Inflammatory macrophage treated with lipopolysaccharide for 4 hours (primary cell): ENCODE measurements at places on chromosomes 7 and 10.

DNA sequence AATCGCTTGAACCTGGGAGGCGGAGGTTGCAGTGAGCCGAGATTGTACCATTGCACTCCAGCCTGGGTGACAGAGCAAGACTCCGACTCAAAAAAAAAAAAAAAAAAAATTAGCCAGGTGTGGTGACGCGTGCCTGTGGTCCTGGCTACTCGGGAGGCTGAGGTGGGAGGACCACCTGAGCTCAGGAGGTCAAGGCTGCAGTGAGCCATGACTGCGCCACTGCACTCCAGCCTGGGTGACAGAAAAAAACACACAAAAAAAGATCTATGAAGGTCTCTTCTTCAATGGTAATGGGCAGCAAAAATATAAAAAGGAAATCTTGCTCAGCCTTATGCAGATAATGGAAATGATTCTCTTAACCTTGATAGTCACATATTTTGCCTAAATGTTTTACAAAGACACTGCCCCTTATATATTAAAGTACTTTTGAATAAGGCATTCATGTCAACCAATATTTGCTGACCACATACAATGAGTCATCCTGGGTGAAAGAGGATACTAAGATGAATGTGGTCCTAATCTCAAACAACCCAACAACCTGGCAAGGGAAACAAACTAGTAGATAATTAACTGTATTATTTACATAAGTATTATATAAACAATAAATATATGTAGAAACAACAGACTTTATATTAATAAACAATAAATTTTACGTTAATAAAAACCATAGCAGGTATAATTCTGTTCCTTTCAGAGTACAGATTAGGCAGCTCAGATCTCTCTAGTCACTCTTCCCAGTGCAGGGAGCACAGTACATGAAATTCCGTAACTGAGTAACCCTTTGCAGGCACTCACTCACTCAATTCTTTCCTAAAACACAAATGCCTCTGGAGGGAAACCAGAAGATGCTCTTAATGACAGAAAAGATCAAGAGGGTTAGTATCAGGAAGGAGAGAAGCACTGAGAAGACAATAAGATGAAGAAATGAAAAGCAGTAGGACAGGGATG is 8.1 kb downstream of the TOMM7 start:
- DNase-seq: no peak

- DNase-seq: no peak
These were observed 3.5 kb downstream of the MYPN start for GRCh38 chr10:68112837-68113236.

DNA sequence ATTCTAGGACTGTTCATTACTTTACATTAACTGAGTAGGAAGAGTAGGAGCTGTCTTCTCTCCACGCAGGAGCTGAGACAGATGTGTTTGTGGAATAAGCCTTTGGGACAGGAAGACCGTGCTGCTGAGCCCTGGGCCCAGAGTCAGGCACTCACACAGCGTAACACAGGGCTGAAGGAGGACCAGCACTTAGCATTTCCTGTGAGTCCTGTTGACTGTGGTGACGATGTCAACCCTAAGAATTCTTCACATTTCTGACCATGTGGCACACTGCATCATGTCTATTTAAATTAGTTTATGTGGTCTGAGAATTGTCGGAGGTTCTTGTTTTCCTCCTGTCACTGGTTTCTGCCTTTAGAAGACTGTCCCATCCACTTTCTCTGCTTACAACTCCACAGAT is 117.2 kb downstream of the PIP4K2A start:
- no peak for DNase-seq

DNA sequence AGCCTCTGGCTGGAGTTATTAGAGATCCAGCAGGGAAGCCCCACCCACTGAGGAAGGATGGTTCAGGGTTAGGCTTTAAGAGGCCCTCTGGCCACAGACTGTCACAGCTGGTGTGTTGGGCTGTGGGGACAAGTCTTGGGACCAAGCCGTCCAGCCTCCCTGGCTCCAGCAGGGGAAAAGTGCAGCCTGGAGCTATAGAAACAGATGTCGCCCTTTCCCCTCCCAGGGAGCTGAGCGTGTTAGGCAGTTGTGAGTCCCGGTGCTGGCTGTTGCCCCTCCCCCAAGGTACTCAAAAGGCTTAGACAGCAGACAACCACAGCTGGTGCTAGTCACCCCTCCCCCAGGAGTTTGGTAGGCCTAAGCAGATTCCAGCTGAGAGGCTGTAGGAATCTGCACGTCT is 143.4 kb downstream of the TMEM168 start:
- DNase-seq: no peak

GRCh38 chr7:51217804-51218203 is 98.8 kb downstream of the COBL start:
- DNase-seq: no peak

GRCh38 chr7:133300088-133300487 is 47.2 kb downstream of the EXOC4 start:
- no peak for DNase-seq

DNA sequence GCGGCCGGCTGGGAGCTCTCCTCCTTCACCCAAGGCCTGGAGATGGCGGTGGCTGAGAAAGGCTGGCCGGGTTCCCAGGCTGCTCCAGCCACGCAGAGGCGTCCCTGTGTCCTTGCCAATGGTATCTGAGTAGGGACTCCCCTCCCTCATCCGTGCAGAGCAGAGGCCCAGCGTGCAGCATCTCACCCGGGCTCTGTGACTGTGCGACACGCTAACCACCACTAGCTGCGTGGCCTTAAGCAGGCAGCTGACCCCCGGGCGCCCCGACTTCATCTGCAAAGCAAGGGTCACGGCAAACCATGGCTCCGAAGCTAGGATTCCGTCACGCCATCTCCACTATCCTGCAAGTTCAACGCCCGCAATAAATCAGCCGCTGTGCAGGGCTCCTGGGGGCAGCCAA is 47.2 kb upstream of the TNRC18 start:
- DNase-seq: no peak

GRCh38 chr10:84743483-84743882 is 415.1 kb downstream of the CCSER2 start:
- no peak for DNase-seq

DNA sequence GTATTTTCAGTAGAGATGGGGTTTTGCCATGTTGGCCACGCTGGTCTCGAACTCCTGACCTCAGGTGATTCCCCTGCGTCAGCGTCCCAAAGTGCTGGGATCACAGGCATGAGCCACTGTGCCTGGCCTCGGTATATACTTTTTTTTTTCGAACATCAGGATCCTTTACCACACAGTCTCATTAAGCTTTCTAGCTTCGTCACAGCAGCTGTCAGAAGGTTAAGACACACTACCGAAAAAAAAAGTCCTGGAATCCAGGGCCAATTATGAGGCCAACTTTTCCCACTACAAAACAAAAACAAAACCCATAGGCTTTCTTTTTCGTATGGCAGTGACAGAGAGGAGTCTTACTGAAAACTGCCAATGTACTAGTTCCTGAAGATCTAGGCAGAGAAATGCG is 30.7 kb downstream of the ZC3HC1 start:
- DNase-seq: no peak

DNA sequence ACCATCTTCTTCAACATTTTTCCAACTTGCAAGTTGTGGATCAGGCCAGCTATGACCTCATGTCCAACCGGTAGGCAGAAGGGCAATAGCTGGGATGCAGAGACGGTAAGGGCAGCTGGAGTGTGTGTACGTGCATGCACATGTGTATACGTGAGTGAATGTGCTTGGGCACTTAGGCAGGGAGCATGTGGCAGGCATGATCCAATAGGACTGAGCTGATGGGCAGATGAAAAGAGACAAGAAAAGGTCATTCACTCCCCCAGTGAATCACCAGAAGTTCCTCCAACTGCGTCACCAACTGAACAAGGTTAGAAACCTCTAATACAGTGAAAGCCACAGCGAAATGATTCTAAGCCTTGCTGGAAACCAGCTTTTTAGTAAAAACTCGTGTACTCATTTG is 176.1 kb downstream of the FGFR2 start:
- no peak for DNase-seq

DNA sequence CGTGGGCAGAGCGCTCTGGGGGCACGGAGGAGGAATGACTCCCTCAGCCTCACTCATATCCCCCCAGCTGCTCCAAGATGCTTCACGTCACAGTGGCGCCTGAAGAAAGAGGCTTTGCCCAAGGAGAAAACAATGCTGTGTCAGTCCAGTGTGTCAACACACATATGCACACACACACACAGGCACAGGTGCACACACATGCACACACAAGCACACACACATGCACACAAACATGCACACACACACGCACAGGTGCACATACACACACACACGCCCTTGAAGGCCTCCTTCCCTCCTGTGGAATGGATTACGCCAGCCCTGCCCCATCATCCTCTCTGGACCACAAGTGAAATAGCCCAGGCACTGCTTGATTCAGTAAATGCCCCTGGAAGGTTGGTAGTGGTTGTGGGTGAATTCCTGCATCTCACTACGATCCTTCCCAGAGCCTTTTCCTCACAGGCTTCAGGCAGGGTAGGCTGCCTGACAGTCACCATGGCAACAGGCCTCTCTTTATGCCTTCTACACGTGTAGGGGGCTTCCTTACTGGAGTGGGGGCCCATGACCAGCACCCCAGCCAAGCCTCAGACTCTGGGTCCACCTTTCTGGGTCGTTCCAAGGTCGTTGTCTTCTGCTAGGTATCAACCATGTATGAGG is 371.5 kb upstream of the PODXL start:
- DNase-seq: no peak

- peak; percentile 56 for DNase-seq
These were observed 145.4 kb upstream of the ASAH2 start for GRCh38 chr10:50396491-50397311.

DNA sequence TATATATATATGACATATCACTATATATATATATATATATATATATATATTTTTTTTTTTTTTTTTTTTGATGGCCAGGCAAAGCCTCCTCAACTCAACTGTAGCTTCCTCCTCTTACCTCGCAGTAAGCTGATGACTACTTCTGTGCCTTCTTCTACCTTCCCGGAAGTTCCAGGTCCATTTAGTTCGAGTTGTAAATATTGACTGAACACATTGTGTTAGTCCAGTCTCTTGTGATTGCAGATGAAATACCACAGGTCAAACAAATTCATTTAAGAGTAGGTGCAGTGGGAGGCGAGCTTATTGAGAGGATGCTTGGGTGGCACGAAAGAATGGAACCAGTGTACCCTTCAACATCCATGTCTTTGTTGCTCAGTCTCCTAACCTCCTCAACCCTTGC is 144.6 kb downstream of the ST7 start:
- DNase-seq: no peak

- DNase-seq: no peak
These were observed 76.8 kb downstream of the CTBP2 start for GRCh38 chr10:125083576-125083920.

DNA sequence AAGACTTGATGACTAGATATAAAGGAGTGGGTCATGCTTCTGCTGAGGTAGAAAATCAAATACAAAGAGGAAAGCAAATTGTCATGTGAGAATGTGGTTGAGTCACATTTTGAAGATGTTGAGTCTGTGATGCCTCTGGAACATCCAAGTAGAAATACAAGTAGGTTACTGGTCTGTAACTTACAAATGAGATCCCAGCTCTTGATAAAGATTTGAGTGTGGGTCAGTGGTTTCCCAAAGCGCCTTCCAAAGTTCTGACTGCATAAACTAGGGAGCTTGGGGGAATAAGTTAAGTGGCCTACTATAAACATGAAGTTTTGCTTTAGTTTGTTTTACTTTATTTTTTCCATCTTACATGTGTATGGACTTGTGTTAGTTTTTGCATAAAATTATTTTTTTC is 144.3 kb upstream of the ETV1 start:
- DNase-seq: no peak

- no peak for DNase-seq
These were observed 4.3 kb downstream of the LRRC20 start for GRCh38 chr10:70378122-70378521.

- no peak for DNase-seq
These were observed 138.3 kb downstream of the EXOC4 start for GRCh38 chr7:133391206-133391605.

GRCh38 chr7:154306036-154306435 is 253.8 kb downstream of the DPP6 start:
- DNase-seq: no peak

DNA sequence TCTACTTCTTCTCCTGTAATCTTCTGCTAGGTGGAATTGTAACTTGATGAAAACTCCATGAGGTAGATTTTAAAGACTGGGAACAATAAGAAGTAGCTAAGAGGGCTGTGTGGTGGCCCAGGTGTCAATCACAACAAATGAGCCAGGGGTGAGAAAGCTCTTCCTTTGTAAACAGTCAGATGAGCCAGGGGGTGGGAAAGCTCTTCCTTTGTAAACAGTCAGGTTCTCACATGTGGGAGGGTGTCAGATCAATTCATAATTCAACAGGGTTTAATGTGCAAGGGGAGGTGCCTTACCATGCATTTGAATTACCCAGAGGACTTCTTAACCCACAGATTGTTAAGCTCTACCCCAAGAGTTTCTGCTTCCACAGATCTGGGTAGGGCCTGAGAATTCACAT is 312.4 kb upstream of the AUTS2 start:
- no peak for DNase-seq

- DNase-seq: no peak
These were observed 44.1 kb downstream of the SGMS1 start for GRCh38 chr10:50579491-50580261.

DNA sequence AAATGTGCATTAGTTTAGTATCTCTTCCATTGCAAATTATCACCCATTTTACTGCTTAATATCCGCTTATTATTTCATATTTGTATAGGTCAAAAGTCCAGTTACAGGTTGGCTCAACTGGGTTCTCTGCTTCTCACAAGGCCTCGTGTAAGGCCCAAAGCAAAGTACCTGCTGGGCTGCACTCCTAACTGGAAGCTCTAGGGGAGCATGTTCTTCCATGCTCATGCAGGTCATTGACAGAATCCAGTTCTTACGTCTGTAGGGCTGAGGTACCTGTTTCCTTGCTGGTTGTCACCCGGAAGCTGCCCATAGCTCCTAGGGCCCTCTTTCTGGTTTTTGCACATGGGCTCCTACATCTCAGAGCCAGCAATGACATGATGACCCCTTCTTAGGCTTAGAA is 79.6 kb downstream of the RAPGEF5 start:
- no peak for DNase-seq

DNA sequence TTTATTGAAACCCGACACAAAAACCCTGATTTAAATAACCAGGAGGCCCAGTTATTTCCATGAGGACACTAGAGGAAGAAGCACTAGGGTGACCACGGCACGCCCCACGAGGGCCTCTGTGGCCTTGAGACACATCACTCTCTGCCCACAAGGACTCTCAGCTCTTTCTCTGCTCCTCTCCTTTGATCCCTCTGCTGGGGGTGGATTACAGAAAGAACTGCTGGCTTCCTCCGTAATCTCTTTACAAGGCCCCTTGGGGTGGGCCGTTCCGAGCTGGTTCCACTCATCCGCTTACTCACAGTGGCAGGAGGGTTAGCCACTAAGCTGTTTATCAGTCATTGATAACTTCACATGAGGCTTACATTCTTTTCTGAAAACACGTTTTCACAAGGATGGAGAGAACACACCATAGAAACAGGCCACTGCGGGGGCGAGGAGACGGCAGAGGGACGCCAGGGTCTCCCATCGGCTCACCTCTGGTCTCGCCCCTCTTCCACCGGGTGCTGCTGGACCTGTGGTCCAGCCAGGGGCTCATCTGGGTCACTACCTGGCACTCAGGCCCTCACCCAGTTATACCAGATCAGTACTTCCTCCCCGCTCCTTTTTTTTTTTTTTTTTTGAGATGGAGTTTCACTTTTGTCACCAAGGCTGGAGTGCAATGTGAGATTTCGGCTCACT is 17.6 kb upstream of the PFKFB3 start:
- DNase-seq: no peak
